Cortex of kidney (tissue), 1 donor: ENCODE measurements at places on chromosomes 2 and 18.

- no peak for DNase-seq
These were observed 130.7 kb upstream of the GPC1 start for GRCh38 chr2:240304746-240305161.

DNA sequence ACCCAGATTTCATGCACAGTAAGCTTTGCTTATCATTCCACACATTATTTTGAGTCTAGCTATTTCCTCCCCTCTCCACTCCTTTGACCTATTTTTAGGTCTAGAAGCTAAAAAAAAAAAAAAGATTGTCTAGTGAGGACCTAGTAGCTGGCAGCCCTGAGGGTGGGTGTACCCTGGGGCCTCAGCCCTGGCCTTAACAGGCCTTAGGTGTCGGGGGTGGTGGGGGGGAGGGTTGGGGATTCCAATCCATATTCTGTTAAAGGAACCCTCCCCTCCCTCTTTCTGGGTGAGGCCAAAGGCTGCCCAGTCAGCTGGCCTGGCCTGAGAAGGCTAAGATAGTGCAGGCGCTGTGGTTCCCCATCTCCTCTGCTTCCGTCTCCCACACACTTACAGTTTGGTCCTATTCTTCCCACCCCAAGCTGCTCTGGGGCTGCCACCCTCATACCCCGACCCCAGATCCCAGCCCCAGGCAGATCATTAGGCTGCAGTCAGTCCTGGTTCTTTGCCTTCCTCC is 65.5 kb upstream of the HK2 start:
- DNase-seq: no peak

DNA sequence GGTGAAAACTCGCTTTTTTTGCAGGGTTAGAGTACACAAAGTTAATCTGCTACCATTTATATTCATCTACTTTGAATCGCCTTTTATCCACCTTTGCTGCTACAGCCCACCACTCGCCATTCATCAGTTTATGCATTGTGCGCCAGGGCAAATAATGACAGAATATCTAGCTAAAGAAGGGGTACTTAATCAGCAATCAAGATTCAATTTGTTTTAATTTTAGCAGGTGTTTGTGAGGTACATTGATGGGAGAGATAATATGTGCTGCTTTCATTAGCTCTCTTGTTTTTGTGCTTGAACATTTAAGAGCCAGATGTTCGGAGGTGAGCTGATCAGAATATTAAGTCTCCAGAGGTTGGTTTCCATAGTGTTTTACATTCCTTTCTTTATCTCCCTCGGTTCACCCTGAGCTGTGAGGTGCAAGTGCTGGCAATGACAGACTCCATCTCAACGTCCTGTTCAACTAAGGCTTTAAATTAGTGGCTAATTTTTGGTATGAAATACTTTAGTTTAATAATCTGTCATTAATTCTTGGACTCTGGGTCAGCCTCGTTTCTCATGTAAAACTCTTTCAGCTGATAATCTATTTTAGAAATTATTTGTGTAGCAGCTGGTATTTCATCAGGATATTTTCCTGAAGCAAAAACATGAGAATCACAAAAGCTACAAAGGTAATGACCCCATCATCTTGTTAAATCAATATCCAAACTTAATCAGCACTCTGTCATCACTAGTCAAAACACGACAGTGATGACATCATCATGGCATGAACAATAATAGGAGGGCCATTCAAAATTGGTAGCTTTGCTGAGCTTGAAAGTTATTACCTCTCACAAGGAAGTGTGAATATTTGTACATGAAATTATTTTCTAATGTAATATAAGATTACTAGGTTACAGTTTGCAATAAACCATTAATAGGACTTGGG is 479.9 kb upstream of the FANCL start:
- no peak for DNase-seq

GRCh38 chr2:213034585-213034984 is 116.8 kb downstream of the IKZF2 start:
- no peak for DNase-seq
